ENCODE measurements at places on chromosomes 5 and 9.

GRCh38 chr9:15328946-15329345 is 21.9 kb upstream of the TTC39B start:
- DNase-seq, result no peak

GRCh38 chr9:32578976-32579375 is 6.0 kb upstream of the NDUFB6 start:
- no peak for DNase-seq

- DNase-seq, result no peak
These were observed 249.8 kb upstream of the PRDM9 start for GRCh38 chr5:23257656-23258055.

GRCh38 chr9:77011973-77012821 is 7.3 kb upstream of the FOXB2 start:
- no peak for DNase-seq

DNA sequence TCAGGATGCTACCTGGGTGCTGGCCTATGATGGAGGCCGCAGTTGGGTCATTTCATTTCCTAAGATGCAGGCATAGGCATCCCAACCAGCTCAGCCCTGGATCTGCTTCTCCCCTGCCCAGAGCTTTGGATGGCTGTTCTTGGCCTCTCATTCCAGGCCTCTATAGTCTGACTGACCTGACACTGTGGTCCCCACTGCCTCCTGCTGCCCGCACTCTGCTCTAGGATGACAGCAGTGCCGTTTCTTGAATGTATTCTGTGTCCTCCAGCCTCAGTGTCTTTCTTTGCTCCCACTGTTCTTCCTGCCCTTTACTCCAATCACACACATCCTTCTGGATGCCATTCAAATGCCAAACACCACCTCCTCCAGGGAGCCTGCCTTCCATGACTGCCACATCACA is 235.7 kb downstream of the HSPA4 start:
- peak; percentile 26 for DNase-seq

- no peak for DNase-seq
These were observed 1.0 kb downstream of the HMGCS1 start for GRCh38 chr5:43312076-43312661.

DNA sequence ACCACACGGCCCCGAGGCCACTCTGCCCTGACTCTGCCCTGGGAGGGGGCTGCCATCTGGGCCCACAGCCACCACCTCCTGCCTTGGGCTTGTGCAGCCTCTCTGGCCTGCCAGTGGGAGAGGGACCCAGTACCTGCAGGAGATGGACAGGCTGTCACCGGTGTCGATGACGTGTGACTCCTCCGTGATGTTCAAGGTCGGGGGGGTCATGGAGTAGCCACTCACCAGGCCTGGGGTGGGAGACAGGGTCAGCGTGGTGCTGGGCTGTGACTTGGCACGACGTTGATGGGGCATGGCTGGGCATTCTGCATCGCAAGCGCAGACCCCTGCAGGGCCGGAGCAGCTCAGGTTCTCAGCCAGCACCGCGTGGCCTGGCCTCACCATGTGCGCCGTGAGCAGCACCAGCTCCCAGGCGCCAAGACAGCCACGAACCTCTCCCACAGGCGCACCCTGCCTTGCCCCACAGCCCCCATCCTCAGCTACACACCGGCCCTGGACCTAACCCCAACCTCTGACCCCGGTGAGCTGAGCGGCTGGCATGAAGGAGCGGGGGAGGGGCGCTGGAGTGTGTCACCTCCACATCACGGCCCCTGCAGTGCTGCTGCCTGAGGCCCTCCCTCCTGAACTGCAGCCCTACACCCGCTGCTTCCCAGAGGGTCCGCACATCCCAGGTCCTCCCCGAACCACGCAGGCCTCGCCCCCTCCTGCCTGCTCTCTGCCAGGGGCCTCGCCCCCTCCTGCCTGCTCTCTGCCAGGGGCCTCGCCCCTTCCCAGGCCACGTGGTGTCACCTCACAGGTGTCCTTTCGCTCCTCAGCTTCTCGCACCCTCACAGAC is 17.6 kb downstream of the FLT4 start:
- no peak for DNase-seq

- no peak for DNase-seq
These were observed 85.2 kb downstream of the GRAMD2B start for GRCh38 chr5:126508251-126508961.

DNA sequence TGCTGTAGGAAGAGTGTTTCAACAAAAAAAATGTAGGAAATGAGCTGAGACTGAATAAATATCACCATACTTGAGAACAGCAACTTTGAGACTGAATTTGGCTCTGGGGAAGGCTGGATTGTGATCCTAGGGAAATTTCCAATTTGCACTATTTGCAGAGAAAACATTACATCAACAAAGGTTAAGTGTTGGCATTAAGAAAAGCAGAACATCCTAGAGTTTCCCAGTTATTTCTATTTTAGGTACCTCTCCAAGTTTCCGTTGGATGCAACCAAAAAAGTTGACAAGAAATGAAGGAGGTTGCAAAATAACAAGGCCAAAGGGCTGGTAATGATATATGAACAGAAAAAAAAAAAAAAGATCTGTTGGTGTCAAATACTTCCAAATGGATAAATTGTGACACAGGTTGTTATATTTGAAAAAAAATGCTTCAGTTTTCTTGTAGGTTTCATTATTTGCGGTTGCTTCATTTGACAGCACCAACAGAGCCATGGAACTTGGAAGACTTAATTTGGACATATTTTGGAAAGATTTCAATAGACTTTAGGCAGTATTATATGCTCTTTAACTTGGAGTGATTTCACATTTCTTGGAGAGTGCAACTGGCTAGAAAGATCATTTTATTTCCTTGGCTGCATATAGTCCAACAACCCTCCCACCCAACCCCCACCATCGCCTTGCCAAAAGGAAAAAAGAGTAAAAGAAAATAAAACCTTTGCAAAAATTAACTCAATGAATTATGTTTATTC is 230.8 kb downstream of the ZNF608 start:
- no peak for DNase-seq

DNA sequence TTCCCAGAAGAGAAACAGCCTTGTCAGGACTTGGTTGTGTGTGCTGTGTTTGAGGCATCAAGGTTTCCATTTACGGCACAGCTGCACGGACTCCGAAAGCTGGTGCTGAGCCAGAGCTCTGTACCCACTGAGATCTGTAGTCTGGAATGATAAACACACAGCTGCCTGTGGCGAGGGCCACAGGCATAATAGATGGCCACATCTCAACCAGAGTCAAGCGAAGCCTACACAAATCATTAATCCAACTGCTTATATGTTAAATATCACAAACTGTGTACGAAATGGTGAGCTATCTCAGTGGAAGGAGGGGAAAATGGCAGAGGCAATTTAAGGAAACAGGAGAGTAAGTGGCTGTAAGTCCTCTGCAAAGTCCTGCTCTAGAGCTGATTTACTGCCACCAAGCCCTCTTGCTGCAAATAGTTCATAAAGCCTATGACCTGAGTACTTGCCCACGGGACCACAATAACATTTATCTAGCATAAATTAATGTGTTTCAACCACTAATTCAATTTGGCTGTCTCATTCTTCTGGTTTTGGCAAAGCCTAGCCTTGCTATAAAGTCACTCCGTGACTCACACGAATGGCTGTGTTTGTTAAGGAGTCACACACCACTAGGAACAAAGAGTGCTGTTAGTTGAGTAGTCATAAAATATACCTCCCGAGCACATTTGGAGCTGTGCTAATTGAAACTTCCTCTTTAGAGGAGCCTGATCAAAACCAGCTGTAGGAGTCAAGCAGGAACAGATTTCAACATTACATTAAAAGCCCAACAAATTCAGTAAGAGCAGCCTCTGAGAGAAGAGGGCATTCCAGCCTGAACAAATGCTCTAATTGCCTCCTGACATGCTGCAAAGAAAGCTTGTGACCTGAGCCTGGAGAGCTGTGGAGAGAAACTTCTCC is 738.6 kb upstream of the ZNF608 start:
- peak; percentile 96 for DNase-seq

- no peak for DNase-seq
These were observed 17.1 kb downstream of the ENG start for GRCh38 chr9:127837346-127837745.

- DNase-seq, result no peak
These were observed 67.7 kb upstream of the RAD23B start for GRCh38 chr9:107215381-107215780.

GRCh38 chr9:15136646-15137045 is 170.4 kb downstream of the TTC39B start:
- no peak for DNase-seq

GRCh38 chr9:110319781-110320492 is 17.7 kb downstream of the TXNDC8 start:
- no peak for DNase-seq

DNA sequence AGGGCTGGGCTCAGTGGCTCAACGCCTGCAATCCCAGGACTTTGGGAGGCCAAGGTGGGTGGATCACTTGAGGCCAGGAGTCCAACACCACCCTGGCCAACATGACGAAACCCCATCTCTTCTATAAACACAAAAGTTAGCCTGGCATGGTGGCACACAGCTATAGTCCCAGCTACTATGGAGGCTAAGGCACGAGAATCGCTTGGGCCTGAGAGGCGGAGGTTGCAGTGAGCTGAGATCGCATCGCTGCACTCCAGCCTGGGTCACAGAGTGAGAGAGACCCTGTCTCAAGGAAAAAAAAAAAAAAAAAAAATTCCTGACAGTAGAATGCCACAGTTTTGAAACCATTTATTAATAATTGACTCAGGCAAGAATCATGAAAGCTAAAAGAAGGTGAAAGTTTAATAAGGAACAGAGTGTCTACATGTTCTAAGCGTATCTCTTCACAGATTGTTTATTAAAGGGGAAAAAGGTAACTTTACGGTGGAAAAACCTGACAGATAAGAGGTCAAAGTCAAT is 5.7 kb upstream of the PTGR1 start:
- no peak for DNase-seq

- DNase-seq, result no peak
These were observed 181.3 kb downstream of the GRIA1 start for GRCh38 chr5:153671653-153672346.

- no peak for DNase-seq
These were observed 30.0 kb upstream of the PLPP1 start for GRCh38 chr5:55564721-55565120.

- DNase-seq, result no peak
These were observed 18.2 kb downstream of the GNPDA1 start for GRCh38 chr5:141994511-141995136.

- DNase-seq, result no peak
These were observed 199.4 kb downstream of the ESM1 start for GRCh38 chr5:54785729-54786591.

GRCh38 chr9:70801181-70801829 is 320.1 kb downstream of the TRPM3 start:
- DNase-seq, result no peak

- DNase-seq, result no peak
These were observed 388.4 kb upstream of the PTGER4 start for GRCh38 chr5:40291338-40291737.

- DNase-seq, result no peak
These were observed 11.4 kb upstream of the NDST1 start for GRCh38 chr5:150496534-150496933.

GRCh38 chr5:67190410-67190809 is 6.2 kb downstream of the CD180 start:
- DNase-seq, result no peak

DNA sequence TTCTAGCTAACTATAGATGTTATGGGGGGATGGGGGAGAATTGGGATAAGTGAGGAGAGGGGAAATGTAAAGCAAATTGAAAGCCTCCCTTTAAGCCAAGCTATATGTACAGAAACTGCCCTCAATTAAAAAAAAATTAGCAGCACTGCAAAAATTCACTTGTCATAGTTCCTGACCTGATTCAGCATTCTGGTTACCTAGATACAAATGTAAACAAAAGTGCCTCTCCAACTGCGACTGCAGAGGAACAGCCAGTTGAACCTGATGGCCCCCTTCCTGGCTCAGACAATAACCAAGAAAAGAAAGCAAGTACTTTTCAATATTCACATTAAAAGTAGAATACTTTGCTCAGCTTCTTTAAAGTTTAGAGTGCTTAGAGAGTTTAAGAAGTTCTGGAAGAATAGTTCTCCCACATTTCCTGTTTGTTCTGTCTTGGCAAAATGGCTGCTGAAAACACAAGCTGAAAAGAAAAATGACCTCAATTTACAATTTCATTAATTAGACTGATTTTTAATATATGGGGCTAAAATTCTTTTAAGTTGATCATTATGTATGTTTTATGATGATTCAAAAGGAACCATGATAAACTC is 1.5 kb downstream of the FAM81B start:
- DNase-seq, result no peak

GRCh38 chr9:121599872-121600585 is 51.4 kb upstream of the DAB2IP start:
- no peak for DNase-seq

GRCh38 chr9:90420211-90420610 is 222.4 kb downstream of the DIRAS2 start:
- no peak for DNase-seq

GRCh38 chr9:103242025-103242424 is 246.9 kb downstream of the CYLC2 start:
- no peak for DNase-seq

- no peak for DNase-seq
These were observed 65.7 kb upstream of the ASS1 start for GRCh38 chr9:130378875-130379648.

- DNase-seq, result no peak
These were observed 252.0 kb upstream of the IRX4 start for GRCh38 chr5:2134543-2135292.

DNA sequence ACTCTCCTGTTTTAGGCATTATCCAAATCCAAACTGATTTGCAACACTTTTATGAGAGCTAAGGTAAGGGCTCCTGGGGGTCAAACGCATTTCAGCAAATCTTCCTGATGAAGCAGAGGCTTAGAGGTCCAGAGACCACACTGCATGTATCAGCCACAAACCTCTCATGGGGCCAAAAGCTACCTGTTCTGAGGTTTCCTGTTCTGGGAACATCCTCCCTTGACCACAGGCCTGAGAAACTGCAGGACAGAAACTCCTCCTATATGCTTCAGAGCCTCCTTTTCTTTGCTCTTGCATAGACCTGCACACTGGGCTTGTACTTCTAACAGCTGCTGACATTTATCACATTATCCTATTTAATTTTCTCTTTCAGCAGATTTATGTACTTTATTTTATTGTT is 92.6 kb downstream of the OR2K2 start:
- no peak for DNase-seq

DNA sequence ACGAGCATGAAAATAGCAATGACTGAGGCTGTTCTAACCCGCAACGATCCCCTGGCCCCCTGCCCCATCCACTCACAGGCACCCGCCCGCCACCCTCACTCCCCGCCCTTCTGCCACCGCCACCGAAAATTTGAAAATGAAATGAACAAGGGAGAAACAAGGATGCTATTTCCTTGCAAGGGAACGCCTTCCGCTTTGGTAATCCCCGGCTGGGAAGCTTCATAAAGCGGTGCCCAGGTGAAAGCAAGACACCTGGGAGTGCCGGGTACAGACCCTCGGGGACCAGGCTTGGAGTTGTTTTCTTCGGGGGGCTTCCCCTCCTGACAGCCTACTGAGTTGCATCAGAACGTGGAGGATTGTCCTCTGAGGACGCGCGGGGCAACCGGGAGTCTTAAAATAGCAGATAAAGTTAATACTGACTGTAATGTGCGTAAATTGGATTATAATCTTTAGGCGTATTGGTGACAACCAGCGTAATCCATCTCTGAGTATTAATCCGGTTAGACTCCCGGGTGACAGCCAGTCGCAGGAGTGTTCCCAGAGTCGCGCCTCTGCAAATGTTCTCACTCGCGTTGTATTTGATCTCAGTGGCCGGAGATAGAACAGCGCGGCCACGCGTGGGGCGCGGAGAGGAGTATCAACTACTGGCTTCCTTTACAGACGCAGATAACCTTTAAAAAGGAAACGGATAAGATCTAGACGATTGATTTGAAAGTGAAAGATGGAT is 885 bp upstream of the MLLT3 start:
- DNase-seq, result no peak
